ENCODE measurements at places on chromosomes 16 and 17. TPM values are rescaled to one million over a fixed set of nuclear protein-coding genes. Genes with fewer than 3 reads are reported as not detected.
A peak's percentile ranks its signal among the peaks of the same experiment; 100 is the strongest.

Gene SUMO2
- 616 TPM for total RNA-seq

Gene OVCA2
- 25.4 TPM for total RNA-seq

Gene SRL
- total RNA-seq: 0.09 TPM

Gene SLC46A1
- 16.1 TPM for total RNA-seq

Gene TAT
- total RNA-seq: not detected

Gene GCGR
- 2.2 TPM for total RNA-seq

Gene IRX5
- 1.2 TPM for total RNA-seq

Gene KRTAP4-1
- total RNA-seq: not detected

Gene CLEC19A
- total RNA-seq: not detected

DNA sequence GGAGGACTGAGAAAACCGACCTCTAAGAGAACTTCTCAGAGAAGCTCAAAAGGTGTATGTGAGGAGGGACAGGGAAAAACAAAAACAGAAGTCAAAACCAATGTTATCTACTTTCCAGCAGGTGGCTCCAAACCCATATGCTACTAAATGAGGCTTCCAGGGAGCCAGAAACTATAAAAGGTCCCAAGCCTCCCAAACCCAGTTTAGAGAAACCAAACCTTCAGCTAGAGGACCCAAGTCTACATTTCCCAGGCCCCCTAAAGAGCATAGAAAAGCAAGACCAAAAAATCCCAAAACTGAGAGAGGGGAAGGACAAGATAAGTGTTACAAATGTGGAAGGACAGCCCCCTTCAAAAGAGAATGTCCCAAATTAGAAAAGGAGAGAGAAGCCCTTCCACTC, 3.7 kb downstream of the HPR start:
- no peak for DNase-seq

GRCh38 chr17:80180192-80180591, 10.4 kb downstream of the CARD14 start:
- no peak for DNase-seq

GRCh38 chr17:21039839-21040575, 2.8 kb downstream of the USP22 start:
- DNase-seq: no peak

- no peak for DNase-seq
These were observed 25.0 kb upstream of the GNG13 start for GRCh38 chr16:825341-826061.

- no peak for DNase-seq
These were observed 1.1 kb downstream of the SEZ6L2 start for GRCh38 chr16:29898135-29898803.

DNA sequence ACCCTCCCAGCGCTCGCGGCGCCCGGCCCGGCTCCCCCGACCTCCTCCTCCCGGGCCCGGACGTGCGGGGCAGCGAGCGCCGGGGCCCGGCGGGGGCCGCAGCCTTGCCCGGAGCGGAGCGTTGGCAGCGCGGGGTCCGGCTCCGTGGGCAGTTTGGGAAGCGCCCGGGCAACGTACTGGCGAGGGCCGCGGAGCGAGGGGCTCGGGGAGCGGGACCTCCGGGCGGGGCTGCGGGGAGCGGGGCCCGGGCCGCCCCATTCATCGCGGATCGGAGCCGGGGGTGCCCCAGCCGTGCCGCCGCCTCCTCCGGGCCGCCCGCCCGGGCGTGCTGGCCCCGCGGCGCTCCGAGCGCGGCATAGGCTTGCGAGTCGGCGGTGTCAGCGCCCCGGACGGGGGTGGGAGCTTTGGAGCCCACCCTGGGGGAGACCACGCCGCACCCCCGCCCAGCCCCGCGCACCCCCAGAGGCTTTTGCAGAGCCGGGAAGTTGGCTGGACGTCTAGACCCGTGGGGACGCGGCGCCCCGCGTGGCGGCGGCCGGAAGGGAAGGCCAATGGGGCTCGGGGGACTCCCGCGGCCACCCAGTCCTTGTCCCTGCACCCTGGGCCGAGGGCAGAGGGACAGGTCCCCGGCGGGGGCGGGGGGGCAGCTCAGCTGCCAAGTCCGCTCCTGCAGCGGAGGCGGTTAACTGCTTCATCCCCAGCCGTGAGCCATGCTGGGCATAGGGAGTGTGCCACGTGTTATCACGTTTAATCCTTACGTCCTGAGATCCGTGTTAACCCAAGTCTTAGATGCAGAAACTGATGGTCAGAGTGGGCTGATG, 852 bp downstream of the ZNF469 start:
- peak; percentile 38 for DNase-seq

- DNase-seq: no peak
These were observed 199.1 kb upstream of the GSE1 start for GRCh38 chr16:85413691-85414663.

DNA sequence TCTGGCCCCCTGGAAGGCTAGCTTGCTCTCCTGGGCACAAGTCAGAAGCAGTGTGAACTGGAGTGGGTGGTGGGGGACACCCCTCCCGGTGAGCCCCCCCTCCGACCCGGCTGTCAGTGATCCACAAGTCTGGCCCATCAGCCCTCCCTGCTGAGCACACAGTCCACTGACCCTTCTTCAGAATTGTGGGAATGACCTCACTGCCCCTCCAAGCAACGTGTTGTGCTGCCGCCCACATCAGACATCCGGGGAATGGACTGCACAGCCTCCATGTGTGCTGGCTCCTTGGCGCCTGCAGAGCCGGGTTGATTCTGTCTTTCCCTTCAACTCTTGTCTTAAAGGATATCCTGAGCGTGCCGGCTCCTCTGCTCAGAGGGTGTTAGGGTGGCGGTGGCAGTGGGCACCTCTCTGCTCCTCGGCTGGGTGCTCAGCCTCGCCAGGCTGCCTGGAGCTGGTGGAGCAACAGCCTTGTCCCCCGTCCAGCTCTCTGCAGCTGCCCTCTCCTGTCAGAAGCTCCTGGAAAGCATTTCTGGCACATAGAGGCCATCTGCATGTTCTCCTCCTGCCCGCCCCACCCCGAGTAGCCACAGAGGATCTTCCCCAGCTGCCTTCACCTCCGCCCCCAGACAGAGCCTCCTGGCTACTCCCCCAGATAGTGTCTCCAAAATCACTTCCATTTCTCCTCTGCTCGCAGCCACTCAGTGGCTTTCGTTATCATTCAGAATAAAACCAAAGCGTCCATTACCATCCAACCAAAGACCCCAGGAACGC, 19.8 kb downstream of the NPTX1 start:
- DNase-seq: no peak

DNA sequence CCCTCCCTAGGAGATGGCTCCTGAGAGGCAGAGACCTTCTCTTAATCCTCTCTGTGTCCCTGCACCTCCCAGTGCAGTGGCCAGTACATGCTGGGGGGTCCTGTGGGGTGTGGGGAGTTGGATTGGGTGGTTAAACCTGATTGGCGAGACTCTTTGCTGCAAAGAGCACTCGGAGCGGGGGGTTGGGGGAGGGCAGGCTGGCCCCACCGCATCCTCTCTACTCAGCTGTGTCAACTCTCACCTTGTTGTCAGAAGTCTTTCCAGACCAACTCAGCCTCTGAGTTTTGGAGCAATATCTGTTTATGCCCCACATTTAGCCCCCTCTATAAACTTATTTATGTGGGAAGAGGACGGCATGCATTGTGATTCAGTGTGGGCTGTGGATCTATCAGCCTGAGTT, 40.0 kb downstream of the SMARCE1 start:
- no peak for DNase-seq

DNA sequence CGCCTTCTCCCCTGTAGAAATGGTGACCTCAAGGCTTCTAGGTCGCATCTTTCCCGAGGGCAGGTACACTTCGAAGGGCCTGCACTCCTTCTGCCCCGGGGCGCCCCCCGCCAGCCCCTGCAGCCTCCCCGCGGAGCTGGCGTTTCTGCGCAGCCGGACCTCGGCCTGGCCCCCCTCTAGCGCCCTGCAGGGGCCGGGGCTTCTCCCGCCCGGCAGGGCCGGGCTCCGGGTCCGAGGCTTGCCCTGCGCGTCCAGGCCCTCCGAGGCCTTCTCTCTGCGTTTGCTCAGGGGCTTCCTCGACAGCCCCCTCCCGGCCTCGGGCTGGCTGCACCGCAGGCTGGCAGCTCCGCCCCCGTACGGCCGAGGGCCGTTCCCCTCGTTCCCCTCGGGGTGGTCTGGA, 2.1 kb downstream of the MEFV start:
- no peak for DNase-seq

- DNase-seq: no peak
These were observed 18.3 kb downstream of the POLR3K start for GRCh38 chr16:35011-35677.

- DNase-seq: no peak
These were observed 466.6 kb upstream of the ERCC4 start for GRCh38 chr16:13453325-13453724.

- DNase-seq: no peak
These were observed 29.8 kb upstream of the HS3ST3A1 start for GRCh38 chr17:13631529-13631928.

GRCh38 chr17:66947311-66947710, 17.2 kb upstream of the CACNG4 start:
- no peak for DNase-seq

Measured in progenitor cell of endocrine pancreas (in vitro differentiated cells).